LoVo (cell line): ENCODE measurements at places on chromosomes 1 and 21.

- no peak for DNase-seq
Observed at GRCh38 chr1:108716437-108717230, 3.9 kb downstream of the FNDC7 start.

DNA sequence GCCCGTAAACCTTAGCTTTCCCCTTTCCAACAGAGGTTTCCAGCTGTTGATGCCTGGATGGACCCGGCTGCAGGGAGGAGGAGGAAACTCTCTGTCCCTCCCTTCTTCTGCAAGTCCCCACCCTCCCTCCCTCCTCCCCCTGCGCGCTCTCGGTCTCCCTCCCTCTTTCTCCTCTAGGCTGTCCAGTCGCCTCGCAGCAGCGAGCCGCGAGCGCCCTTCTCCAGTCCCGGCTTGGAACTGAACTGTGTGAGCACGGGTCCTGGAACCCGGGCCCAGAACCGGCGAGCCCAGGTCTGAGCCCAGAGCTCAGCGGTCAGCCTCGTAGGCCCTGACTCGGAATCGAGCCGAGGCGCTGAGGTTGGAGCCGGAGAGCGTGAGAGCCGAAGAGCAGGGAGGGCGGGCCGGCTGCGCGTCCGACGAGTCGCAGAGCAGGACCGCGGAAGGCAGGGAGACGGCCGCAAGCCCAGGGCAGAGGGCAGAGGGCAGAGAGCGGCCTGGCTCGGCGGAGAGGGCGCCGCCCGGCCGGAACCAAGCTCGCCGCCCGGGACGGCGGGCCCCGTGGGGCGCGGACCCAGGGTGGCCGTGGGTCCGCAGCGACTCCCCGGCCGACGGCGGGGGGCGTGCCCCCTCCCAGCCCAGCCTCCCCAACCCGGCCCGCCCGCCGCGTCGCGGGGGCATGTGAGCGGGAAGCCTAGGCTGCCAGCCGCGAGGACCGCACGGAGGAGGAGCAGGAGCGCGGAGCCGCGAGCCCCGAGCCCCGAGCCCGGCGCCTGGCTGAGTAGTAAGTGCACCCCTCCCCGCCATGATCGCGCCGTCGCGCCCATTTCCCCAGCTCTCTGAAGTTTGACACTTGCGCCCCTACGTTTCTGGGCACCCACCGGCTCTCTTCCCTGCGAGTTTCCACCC, at the start of gene SOX13:
TSS of gene SOX13 (plus strand) at position 185 of the 906 bp plus-strand sequence. CDS start 39,801 bp downstream, outside the sequence.
- peak; percentile 81 for DNase-seq

- DNase-seq: no peak
Observed at GRCh38 chr1:32635508-32636277, 14.7 kb downstream of the ZBTB8OS start.

DNA sequence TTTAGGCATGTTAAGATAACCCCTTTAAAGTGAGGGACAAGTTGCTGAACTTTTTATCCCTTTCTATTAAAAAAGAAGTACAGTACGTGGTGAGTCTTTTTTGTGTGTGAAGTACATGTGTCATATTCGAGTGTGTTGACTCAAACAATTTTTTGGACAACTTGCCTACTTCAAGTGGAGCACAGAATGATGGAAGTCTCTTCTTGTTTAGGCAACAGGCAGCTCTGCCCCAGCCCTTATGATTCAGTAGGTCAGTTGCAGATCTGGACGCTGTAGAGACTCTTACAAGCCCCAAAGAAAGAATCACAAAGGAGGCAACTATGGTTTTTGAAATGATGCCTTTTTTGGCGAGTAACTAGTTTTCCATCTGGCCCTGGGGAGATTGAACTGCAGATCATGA, 14.4 kb upstream of the ZFP69B start:
- no peak for DNase-seq

DNA sequence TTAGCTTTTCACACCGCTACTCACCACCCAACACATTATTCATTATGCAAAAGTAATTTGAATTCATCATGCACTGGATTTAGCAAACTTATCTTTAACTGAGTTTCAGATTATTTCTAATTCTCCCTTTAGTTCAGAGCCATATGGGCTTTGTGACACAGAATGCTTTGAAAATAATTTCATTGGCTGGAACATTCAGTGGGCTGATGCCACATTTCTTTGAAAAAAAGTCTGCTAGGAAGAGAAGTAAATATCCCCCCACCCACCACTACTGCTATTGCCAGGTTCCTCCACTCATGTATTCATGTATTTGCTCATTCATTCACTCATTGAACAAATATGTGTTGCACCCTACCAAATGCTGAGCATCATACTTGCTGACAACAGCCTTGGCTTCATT, 280.5 kb downstream of the DSCAM start:
- DNase-seq: no peak

DNA sequence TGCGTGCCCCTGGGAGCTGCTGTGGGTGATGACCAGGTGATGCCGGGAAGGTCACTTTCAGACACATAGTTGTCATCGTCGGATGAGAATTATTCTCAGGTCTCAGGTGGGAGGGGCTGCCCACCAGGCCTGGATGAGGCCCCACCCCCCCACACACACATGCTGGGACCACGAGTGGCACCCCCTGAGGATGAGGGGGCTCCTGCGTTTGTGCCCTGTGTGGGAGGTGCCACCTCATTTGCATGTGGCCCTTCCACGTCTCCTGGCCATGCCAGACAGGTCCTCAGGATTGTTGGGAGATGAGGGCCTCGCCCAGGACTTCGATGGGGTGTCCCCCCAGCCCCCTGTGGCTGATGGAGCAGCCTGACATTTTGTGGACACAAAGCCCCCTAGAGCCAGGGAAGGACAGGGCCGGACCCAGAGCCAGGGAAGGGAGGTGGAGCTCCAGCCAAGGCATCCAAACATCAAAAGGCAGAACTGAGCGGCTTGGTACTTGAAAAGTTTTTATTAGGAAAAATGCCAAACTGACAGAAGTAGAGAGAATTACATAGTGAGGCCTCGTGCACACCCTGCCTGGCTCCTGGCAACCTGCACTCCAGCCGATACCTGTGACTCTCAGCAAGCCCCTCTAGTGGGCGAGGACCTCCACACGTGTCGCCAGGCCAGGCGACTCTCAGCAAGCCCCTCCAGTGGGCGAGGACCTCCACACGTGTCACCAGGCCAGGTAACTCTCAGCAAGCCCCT, 55.7 kb downstream of the PRKCZ start:
- no peak for DNase-seq

GRCh38 chr1:12048372-12048771, 14.7 kb upstream of the TNFRSF8 start:
- DNase-seq: no peak

DNA sequence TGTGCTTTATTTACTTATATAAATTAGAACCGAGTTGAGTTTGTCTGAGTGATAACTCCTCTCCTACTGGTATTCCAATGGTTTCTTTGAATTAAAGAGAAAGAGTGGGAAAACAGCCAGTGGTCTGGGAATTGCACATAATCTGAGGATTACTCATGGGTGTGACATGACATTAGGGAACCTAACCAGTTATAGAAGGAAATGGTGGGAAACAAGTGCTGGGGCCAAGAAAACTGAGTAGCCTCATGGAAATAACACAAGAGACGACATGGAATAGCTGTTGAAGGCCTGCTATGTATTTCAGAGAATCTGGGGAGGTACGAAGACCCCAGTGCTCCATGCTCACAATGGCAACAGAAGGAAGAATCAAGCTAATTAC, 41.8 kb upstream of the LRRC52 start:
- DNase-seq: no peak

DNA sequence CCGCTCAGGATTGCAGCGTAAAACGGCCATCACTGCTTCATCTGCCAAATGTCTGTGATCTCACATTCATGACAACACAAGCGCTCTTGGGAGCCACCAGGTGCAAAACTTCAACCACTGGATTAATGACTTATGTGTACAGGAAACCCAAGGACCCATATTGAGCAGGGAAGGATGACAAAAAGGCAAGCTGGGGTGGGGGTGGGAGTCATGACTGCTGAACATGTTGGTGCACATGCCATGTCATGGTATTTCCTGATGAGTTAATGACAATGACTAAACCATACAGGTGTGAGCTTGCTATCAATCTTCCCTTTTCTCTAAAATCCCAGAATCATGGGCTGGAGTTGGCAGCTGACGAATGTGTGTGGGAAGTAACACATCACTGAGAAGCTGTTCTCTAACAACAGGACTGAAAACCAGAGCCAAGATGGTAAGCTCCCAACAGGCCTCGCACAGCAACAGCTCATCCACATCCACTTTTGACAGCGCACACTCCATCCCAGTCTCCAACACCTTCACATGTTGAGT, 3.1 kb upstream of the SH2D5 start:
- no peak for DNase-seq

GRCh38 chr21:44517175-44517899, 22.7 kb downstream of the KRTAP10-1 start:
- DNase-seq: peak; percentile 38

DNA sequence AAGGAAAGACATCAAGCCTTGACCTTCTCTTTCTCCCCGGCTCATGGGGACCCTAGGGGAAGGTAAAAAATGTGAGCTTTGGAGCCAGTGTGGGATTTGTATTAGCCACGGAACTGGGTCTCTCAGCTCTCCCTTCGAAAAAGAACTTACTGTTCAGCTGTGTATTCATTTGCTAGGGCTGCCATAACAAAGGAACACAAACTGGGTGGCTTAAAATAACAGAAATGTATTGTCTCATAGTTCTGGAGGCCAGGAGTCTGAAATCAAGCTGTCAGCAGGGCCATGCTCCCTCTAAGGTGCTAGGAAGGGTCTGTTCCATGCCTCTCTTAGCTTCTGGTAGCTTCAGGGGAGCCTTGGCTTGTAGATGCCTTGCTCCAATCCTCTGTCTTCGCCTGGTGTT, 83.5 kb upstream of the SLC2A1 start:
- no peak for DNase-seq

DNA sequence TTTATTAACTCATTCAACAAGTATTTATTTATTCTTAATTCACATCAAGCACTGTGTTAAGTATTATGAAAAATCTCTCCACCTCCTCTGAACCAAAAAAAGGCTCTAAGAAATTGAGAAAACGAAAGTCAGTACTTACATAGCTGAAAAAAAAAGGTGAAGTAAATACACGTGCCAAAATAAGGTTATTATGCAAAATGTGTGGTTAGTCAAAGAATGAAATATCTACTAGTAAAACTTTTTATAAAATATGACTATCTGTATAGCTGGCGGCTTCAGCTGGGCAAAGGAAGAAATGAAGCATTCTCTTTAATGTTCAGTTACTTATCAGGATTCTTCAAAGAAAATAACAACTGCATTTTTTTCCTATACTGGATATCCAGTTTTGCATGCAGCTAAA, 35.5 kb upstream of the ASPM start:
- DNase-seq: no peak

GRCh38 chr1:207393610-207394009, 60.5 kb upstream of the CR2 start:
- peak; percentile 70 for DNase-seq

GRCh38 chr1:28601696-28602095, 9.6 kb downstream of the RAB42 start:
- DNase-seq: peak; percentile 41

- no peak for DNase-seq
Observed at GRCh38 chr1:220219136-220219442, 53.2 kb downstream of the RAB3GAP2 start.

GRCh38 chr1:170731566-170732251, 67.8 kb downstream of the PRRX1 start:
- DNase-seq: no peak

DNA sequence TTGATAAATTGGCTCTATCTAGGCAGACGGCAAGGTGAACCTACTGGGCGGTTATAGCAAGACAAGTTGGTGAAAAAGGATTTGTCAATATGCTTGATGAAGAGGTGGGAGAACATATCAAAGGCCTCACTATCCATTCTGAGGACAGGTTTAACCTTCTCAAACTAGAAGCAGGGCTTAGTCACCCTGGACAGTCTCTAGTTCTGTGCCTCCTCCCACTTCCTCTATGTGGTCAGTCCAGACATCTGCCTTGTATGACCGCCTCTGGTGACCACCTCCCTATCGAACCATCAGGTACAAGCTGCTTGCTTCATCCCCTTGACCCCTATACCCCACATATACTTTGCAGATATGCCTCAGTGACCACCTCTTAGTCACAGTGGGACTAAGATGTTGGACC, 2.3 kb upstream of the SCYL3 start:
- no peak for DNase-seq

GRCh38 chr1:244634546-244634945, 18.4 kb upstream of the DESI2 start:
- no peak for DNase-seq

DNA sequence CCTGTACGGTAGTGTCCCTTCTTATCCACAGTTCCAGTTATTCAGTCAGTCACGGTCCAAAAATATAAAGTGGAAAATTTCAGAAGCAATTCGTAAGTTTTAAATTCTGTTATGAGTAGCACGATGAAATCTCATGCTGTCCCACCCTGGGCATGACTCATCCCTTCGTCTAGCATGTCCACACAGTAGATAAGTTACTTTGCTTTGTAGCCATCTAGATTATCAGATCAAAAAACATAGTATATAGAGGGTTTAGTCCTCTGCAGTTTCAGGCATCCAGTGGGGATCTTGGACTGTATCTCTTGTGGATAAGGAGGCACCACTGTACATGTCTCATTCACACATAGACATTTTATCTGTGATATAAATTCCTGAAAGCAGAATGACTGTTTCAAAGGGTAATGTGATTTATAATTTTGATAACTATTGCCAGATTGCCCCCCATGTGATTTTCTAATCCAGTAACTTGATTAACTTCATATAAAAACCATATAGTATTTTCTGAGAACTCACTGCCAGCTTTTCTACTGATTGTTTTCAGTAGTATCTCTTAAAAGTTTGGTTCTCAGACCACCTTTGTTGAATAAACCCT, 143.3 kb downstream of the DYRK1A start:
- DNase-seq: no peak

DNA sequence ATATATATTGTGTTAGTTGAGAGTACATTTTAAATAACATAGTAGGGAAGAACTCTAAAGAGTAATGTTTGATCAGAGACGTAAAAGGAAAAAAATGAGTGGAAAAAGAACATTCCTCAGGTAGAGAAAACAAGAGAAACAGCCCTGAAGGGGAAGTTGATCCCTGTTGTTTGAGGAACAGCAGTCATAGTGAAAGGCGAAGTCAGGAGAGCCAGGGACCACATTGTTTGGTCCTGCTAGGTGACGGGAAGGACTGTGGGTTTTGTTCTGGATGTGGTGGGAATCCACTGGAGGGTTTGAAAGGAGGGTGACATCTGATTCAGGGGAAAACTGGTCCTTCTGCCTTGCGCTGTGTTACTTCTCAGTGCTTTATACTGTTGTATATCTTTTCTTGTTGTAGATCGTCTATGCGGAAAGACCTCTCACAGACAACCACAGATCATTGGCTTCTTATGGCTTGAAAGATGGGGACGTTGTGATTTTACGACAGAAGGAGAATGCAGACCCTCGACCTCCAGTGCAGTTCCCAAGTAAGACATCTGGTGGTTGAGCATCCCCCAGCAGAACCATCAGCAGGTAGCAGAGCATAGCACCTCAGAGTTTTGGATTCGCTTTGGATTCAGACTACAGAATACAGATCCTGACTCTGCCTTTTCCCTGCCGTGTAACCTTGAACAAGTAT, 9.2 kb downstream of the DDI2 start:
- no peak for DNase-seq

GRCh38 chr1:206961668-206962067, 8.6 kb downstream of the FCAMR start:
- no peak for DNase-seq
